ENCODE measurements at places on chromosomes 2 and 18. TPM values are rescaled to one million over a fixed set of nuclear protein-coding genes. Genes with fewer than 3 reads are reported as not detected.

The ABCB11 gene
- total RNA-seq: not detected

The RAB27B gene
- total RNA-seq: 5.5 TPM

The ZBTB7C gene
- 0.04 TPM for total RNA-seq

The SERPINB12 gene
- total RNA-seq: not detected

The SNTG2 gene
- total RNA-seq: 0.55 TPM

The ESPNL gene
- total RNA-seq: 0.30 TPM

The KCNG3 gene
- not detected for total RNA-seq

The KYNU gene
- total RNA-seq: 1.7 TPM

The B3GNT7 gene
- 0.34 TPM for total RNA-seq

The PUM2 gene
- total RNA-seq: 15.6 TPM

The GNAL gene
- total RNA-seq: 17.6 TPM

The FOSL2 gene
- 37.6 TPM for total RNA-seq

The CCDC85A gene
- not detected for total RNA-seq

The PXDN gene
- total RNA-seq: 133 TPM

The HNMT gene
- 3.4 TPM for total RNA-seq

The HOXD1 gene
- total RNA-seq: not detected

The ABCG8 gene
- total RNA-seq: not detected

The MBOAT2 gene
- 72.4 TPM for total RNA-seq

The HRH4 gene
- 0.08 TPM for total RNA-seq

The MSH2 gene
- total RNA-seq: 15.1 TPM

The PGAP1 gene
- total RNA-seq: 3.4 TPM
